SK-MEL-5 (cell line): ENCODE measurements at places on chromosomes 13 and 19. TPM values are rescaled to one million over a fixed set of nuclear protein-coding genes. Genes with fewer than 3 reads are reported as not detected.

- DNase-seq = peak; percentile 36
Observed at GRCh38 chr19:50567882-50568727, at the start of gene LRRC4B. Gene LRRC4B (minus strand): TSS chr19:50568435. CDS start chr19:50548838, 19,597 bp downstream.

RASIP1 gene
- 0.71 and 1.2 TPM in 2 replicates for total RNA-seq

LGALS7B gene
- total RNA-seq = not detected in 2 replicates

GRCh38 chr19:49409441-49410029, 13.7 kb downstream of the PTH2 start:
- no peak for DNase-seq

DNA sequence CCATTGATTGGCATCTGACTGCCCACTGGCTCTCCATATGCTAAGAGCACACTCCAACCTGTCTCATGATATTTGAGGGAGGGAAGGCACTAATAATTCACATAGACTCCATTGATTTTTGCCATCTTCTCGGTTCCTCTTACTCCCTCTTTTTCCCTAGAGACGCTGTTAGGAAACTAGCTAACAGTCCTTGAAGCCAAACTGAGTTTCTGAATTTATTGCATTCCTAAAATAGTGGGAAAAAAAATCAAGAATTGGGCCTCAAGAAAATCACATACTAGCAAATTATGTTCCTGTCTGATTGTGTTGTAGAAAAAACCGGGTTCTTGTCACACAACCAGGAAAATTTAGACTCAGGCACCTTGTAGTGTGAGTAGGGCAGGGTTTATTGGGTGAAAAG, 86.4 kb upstream of the SLC7A1 start:
- no peak for DNase-seq

- no peak for DNase-seq
Observed at GRCh38 chr19:5341981-5342380, 1.4 kb upstream of the PTPRS start.

ZNF534 gene
- not detected in 2 replicates for total RNA-seq

PHLDB3 gene
- total RNA-seq = 18.6 and 19.5 TPM in 2 replicates

DNA sequence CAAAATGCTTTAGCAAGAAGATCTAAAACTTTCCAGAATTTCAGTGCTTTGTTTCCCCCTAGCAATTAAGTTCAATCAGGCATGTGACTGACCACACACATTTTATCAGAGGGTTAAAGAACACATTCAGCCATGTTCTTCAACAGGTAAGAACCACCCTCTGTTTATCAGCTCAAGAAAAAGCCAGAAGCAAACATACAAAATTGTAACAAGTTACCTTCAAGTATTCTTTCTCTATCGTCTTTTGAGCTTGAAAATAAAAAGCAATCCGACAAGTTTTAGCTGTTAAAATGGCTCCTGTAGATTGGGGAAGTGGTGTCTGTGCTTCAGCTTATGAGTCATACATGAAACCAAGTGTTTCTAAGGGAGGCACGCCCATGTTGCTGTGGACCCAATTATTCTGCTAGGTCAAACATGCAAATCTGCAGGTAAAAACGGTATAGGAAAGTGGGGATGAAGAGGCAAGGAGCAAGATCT, at the start of gene ELF1:
Gene ELF1 (minus strand): TSS at position 306 of the 477 bp plus-strand sequence. CDS start 37,262 bp downstream, outside the sequence.
- DNase-seq = peak; percentile 87

OVOL3 gene
- not detected in 2 replicates for total RNA-seq

DNA sequence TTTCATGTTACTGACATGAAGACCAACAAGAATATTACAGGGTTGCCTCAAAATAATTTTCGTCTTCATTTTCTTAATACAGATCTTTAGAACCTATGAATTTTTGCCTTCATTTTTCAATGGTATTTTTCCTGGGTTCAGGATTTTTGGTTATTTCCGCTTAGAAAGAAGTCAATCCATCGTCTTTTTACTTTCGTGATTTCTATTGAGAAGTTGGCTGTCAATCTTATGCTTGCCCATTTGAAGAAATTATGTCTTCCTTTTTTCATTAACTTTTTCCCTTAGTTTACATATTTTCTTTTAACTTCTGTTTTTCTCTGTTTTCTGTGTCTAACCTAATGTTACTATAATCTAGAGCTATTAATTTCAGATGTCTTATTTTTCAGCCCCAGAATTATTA, 868.9 kb upstream of the SLC10A2 start:
- DNase-seq = no peak

SERPINE3 gene
- total RNA-seq = not detected in 2 replicates

PLEKHF1 gene
- total RNA-seq = 12.6 and 13.9 TPM in 2 replicates

DNA sequence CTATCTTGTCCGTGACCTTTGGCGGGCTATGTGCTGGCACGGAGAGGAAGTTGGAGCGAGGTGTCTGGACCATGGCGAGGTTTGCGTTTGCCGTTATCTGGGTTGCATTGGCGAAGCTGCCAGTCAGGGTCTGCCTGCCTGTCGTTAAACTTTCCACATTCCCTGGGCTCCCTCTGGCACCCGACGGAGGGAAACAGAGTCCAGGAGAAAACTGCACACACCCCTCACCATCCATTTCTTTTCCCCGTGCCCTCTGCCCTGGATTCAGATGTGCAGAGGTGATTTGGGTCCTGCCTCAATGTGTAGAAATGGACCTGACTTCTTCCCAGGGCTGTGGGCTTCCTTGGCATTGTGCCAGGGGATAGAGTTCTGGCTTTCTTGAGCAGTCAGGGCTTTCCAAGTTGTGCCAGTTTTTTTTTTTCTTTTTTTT, 142.4 kb downstream of the URI1 start:
- DNase-seq = no peak

- DNase-seq = no peak
Observed at GRCh38 chr19:47626238-47626637, 17.3 kb downstream of the BICRA start.

ZNF728 gene
- 0.42 and 0.53 TPM in 2 replicates for total RNA-seq

DNA sequence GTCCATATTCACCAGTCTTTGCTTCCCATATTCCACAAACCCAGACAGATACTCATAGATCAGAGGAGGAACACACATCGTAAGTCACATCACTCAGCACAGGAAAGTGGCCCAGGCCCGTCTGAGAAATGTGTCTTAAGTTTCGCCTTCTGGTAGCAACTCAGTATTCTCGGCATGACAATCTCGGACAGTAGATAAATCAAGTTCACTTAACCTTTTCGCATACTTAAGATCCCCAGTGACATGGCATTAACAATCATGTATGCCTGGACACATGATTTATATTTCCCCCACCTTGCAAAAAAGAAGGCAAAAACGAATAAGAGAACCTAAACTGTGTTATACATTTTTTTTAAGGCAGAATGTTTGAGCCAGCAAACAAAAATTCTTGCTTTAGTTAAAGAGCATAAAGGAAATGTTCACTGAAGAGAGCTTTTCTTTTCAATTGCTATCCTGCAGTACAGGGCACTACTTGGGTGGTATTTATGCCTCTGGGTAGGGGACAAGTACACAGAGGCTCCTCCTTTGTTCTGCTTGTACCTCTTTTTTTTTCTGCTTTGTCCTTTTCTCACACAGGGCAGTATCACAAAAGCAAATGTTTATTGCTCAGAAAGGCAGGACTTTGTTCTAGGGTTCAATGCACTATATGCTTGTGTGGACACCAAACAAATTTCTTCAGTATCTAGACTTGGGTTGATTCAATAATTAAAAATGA, 360.6 kb downstream of the TDRD3 start:
- DNase-seq = no peak

SUGP1 gene
- 20.1 and 23.1 TPM in 2 replicates for total RNA-seq

LRRC4B gene
- 6.3 and 6.9 TPM in 2 replicates for total RNA-seq

OR10H1 gene
- total RNA-seq = not detected in 2 replicates
